Endodermal cell (in vitro differentiated cells): ENCODE measurements at places on chromosomes 2 and 18.

DNA sequence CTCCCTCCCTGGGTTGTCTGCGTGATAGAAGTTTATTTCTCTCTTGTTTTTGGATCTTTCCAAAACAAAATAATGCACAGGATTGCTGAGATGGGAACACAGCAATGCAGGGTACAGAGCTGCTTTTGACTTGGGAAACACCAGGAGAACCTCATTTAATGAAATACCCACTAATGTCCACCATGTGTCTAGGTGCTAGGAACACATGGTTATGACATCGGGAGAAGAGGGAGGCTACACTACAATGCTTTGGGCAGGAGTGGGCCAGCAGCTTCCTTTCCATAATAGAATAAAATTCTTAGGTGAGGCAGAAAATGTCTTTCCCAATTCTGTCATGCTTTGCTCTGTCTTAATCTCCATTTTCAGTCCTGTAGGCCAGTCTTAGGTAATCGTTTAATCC is 29.2 kb upstream of the KCNF1 start:
- DNase-seq: peak; percentile 17
- peaks cover 31% of the 10 kb centered on the region for H3K4me1 ChIP-seq
- no peak overlapping the region for H3K4me3 ChIP-seq
- no peak overlapping the region for H3K27ac ChIP-seq

DNA sequence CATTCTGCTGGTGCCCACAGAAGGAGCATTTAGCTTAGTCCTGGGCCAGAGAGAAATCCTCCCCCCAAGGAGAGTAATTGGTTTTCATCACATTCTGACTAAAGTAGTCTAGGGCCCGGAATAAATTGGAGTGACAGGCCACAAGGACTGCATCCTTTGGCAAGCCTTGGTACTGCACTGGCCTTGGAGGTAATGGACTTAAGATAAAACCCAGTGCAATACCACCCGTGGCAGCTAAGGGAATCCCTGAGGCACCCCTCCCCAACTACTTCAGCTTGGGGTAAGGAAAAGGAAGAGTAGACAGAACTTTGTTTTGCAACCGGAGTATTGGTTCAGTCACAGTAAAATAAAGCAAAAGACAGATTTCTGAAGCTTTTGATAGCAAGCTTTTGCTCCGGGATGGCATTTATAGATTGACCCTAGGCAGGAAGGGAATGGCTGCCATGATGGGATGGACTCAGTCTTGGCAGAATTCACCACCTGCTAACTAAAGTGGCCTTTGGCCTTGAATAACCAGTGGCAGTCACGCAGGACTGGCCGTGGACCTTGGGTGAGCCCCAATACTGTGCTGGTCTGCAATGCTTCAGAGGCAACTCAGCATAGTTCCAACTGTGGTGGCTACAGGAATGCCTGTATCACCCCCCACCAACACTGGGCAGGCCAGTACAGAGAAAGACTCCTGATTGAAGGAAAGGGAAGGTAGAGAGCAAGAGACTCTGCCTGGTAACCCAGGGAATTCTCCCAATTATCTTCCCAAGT is 14.1 kb downstream of the ORC4 start:
- peak; percentile 45 for DNase-seq
- no peaks in the 10 kb centered on the region for H3K4me1 ChIP-seq
- no peak overlapping the region for H3K27ac ChIP-seq
- H3K27me3 ChIP-seq: no peaks in the 10 kb centered on the region

GRCh38 chr2:117679952-117680351 is 134.5 kb upstream of the DDX18 start:
- no peaks in the 10 kb centered on the region for H3K27me3 ChIP-seq
- no peaks in the 10 kb centered on the region for H3K4me1 ChIP-seq
- DNase-seq: no peak
- peak overlapping the region; percentile 33 for H3K4me3 ChIP-seq

- peak; percentile 94 for DNase-seq
- H3K4me3 ChIP-seq: no peak overlapping the region
- no peaks in the 10 kb centered on the region for H3K4me1 ChIP-seq
- peaks cover 37% of the 10 kb centered on the region for H3K36me3 ChIP-seq
- no peaks in the 10 kb centered on the region for H3K27me3 ChIP-seq
- no peak overlapping the region for H3K27ac ChIP-seq
Observed at GRCh38 chr2:218257390-218257981, 3.3 kb upstream of the GPBAR1 start.

DNA sequence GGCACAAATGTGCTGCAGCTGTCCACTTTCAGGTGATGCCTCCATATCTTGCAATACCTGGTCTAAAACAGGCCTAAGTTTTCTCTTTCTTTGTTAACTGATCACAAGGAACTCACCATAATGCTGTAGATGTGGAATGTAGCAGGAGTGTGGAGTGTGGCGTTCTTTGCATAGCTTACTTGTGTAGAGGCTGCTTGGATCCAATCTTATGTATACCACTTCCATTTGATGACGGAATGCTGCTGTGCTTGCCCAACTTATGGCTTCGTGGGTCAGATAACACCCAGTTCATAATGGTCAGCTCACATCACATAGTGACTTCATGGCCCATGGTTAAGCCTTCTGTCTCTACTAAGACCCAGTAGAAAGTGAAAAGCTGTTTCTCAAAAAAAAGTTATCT is 114.5 kb downstream of the LAMA3 start:
- no peak overlapping the region for H3K4me3 ChIP-seq
- no peak overlapping the region for H3K27ac ChIP-seq
- H3K27me3 ChIP-seq: no peaks in the 10 kb centered on the region
- no peak for DNase-seq
- H3K4me1 ChIP-seq: no peaks in the 10 kb centered on the region

DNA sequence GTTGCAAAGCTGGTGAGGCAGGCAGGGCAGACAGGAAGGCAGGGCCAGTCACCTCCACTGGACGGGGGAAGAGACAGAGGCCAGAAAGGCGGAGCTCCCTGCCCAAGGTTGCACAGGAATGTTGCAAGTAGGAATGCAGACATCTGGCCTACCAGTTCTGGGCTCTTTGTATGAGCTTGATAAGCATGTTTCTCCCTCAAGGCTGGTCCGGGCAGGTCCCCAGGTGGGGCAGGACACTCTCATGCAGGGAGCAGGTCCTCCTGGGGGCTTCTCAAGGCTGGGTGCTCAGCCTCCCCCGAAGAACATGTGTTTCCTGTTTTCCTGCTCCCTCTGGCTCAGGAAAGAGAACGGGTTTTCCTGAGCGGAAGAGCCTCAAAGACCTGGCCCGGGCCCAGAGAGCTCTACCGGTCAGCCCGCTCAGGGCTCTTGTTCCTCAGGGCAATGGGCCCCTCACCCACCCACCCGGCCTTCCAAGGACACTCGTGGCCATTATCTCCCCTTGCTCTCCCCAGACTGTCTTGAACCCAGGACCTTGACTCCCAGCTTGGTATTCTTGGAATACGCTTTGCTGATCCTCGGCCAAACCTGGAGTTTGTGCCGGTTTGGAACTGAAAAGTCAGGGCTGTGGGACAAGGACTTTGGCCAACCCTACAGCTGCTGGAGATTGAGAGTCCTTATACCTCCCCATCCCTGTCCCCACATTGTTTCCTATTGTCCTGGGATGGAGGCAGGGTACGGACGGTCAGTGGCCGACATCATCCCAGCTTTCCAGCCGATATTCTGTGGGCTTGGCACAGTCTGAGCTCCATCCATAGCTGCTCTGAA is 87.7 kb upstream of the HAAO start:
- no peak overlapping the region for H3K4me3 ChIP-seq
- H3K27ac ChIP-seq: no peak overlapping the region
- no peaks in the 10 kb centered on the region for H3K36me3 ChIP-seq

- no peak for DNase-seq
- H3K36me3 ChIP-seq: peaks cover 22% of the 10 kb centered on the region
- H3K27ac ChIP-seq: peak overlapping the region; percentile 99
- no peaks in the 10 kb centered on the region for H3K27me3 ChIP-seq
Observed at GRCh38 chr18:36128907-36129299, 237 bp downstream of the SLC39A6 start.

DNA sequence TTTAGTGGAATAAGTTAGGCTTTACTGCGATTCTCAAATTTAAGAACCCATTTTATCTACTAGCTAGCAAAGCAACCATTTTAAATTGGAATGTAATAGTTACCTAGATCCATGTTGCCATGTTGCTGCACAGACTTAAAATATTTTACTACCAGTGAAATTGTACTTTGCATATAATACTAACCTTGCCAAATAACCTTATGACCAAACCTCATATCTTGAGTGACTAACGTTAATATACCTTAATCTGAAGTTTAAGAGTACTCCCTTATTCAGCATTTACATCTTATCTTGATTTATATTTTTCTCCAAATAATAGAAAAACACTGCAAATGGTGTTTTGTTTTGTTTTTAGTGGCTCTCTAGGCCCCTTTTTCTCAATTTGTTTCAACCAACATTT is 50.3 kb upstream of the NAB1 start:
- H3K36me3 ChIP-seq: no peaks in the 10 kb centered on the region
- H3K4me3 ChIP-seq: no peak overlapping the region
- H3K27ac ChIP-seq: no peak overlapping the region
- no peak for DNase-seq
- H3K4me1 ChIP-seq: no peaks in the 10 kb centered on the region

DNA sequence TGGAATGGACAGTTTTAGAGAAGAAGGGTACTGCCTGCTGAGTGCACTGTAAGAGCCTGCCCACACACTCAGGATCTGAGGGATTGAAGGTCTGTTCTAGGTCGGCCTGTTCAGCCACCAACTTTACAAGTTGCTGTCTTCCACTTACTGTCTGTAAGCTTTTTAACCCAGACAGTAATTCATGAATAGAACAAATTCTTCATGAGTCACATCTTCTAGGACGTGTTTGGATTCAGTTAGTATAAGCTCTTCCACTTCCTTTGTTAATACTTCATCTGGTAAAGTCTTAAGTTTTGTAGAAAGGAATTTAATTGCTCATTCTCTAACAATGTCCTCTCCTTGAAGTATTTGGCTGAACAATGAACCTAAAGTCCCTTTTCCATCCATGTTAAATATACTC is 74.6 kb downstream of the PDE11A start:
- no peaks in the 10 kb centered on the region for H3K36me3 ChIP-seq
- H3K27me3 ChIP-seq: no peaks in the 10 kb centered on the region
- no peak for DNase-seq
- H3K27ac ChIP-seq: no peak overlapping the region

- no peaks in the 10 kb centered on the region for H3K27me3 ChIP-seq
- no peak overlapping the region for H3K4me3 ChIP-seq
- no peak overlapping the region for H3K27ac ChIP-seq
- DNase-seq: no peak
Observed at GRCh38 chr18:66013969-66014368, 263.2 kb downstream of the CDH7 start.

- DNase-seq: no peak
- no peak overlapping the region for H3K27ac ChIP-seq
- H3K27me3 ChIP-seq: no peaks in the 10 kb centered on the region
- H3K4me3 ChIP-seq: no peak overlapping the region
- H3K36me3 ChIP-seq: no peaks in the 10 kb centered on the region
Observed at GRCh38 chr2:238601433-238602222, 174.9 kb downstream of the ASB1 start.

DNA sequence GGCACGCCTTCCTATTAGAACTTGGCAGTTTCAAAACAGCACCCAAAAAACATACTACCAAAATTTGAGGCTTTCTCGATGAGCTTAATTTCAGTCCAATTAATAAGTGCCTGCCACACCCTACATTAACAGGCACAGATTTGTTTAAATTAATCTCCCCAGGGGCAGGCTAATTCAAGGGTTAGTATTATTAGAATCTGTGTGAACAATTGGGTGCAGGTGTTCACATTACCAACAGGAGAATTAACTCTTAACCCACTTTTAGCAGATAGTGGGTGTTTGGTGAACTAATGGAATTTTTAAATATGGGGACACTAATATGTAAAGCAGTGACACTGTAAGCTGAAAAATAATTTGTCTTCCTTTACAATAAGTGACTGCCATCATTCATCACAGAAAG is 4.1 kb downstream of the MBD2 start:
- no peak overlapping the region for H3K4me3 ChIP-seq
- no peak overlapping the region for H3K27ac ChIP-seq
- no peaks in the 10 kb centered on the region for H3K27me3 ChIP-seq
- peaks cover 4% of the 10 kb centered on the region for H3K4me1 ChIP-seq
- DNase-seq: no peak

DNA sequence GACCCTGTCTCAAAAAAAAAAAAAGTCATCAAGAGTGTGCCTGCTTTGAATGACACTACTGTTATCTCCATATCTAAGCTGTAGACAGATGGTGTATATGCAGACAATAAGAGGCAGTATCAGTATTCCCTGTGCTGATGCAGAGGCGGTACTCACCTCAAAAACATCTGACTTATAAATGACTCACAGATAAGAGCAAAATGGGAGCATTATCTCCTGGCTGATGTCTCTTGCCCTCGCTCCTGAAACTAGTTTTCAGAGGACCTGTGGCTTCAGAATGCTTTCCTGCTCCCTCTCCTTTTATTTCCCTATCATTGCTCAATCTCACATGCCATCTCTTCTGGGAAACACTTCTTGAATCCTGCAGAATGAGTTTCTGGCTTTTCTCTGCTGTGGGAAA is 289.6 kb downstream of the PTPRM start:
- no peak overlapping the region for H3K27ac ChIP-seq
- no peaks in the 10 kb centered on the region for H3K27me3 ChIP-seq
- no peak overlapping the region for H3K4me3 ChIP-seq
- H3K4me1 ChIP-seq: peaks cover 7% of the 10 kb centered on the region

DNA sequence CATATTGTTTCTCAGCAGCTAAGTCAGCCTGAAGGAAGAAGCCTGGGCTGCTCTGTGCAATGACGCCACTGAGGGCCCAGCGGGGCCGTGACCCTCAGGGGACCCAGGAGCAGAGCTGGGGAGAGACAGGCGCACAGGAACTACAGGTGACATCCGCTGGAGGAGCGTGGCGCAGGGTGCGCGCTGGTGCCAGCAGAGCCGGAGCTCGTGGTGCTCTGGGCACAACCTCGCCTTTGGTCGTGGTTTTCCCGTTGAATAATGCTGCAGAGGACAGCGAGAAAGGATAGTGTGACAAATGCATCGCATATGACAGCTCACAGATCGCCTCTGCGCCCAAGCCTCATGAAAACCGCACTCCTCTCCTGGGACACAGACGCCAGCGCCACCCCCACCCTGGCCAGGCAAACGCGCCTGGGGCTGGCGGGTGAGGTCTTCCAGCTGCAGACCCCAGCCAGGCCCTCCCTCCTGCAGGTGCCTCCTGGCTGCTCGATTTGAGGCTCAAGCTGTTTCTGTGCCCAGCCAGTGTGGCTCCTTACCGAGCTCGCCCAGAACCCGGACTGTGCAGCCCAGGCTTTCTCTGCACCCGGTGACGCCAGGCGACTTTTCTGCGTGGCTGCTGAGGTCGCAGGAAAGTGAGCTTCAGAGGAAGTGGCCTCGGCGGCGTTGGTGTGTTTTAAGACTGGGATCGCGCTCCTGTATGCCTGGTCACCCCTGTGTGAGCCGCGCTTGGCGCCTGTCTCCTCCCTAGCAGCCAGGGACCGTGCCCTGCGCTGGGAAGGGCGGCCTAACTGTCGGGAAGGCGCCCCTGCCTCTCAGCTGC is 583.1 kb upstream of the HS6ST1 start:
- no peak overlapping the region for H3K27ac ChIP-seq
- no peaks in the 10 kb centered on the region for H3K27me3 ChIP-seq
- no peak overlapping the region for H3K4me3 ChIP-seq
- no peak for DNase-seq
- H3K36me3 ChIP-seq: no peaks in the 10 kb centered on the region

- H3K27ac ChIP-seq: no peak overlapping the region
- no peaks in the 10 kb centered on the region for H3K27me3 ChIP-seq
- H3K36me3 ChIP-seq: peaks cover 9% of the 10 kb centered on the region
- no peak for DNase-seq
- H3K4me1 ChIP-seq: peaks cover 3% of the 10 kb centered on the region
Observed at GRCh38 chr2:152525277-152525838, 190.4 kb downstream of the FMNL2 start.
